ENCODE measurements at places on chromosomes 11 and 22.

GRCh38 chr22:37484480-37485394 lies 1.4 kb downstream of the MFNG start:
- peaks cover 43% of the 10 kb centered on the region for H3K4me1 ChIP-seq
- H3K36me3 ChIP-seq: peaks cover 40% of the 10 kb centered on the region
- H3K4me3 ChIP-seq: peak overlapping the region; percentile 98
- H3K27ac ChIP-seq: peak overlapping the region; percentile 92

DNA sequence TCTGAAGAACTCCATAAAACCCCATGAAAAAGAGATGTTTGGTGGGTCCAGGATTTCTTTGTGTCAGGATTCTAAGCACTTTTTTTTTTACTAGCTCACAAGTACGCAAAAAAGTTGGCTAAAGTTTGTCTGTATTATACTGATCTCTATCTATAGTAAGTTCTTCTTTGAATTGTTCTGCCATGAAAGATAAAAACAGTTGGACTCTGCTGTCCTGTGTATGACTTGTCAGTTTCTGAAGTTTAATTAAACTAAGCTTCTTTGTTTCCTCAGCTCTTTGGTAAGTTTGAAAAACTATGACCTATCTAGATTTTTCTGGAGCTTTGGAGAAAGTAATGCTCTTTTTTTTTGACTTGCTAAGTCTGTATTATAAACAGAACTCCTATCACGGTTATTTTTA lies 812.2 kb upstream of the LUZP2 start:
- no peaks in the 10 kb centered on the region for H3K4me1 ChIP-seq
- DNase-seq: no peak
- no peak overlapping the region for H3K4me3 ChIP-seq
- no peak overlapping the region for H3K27ac ChIP-seq

DNA sequence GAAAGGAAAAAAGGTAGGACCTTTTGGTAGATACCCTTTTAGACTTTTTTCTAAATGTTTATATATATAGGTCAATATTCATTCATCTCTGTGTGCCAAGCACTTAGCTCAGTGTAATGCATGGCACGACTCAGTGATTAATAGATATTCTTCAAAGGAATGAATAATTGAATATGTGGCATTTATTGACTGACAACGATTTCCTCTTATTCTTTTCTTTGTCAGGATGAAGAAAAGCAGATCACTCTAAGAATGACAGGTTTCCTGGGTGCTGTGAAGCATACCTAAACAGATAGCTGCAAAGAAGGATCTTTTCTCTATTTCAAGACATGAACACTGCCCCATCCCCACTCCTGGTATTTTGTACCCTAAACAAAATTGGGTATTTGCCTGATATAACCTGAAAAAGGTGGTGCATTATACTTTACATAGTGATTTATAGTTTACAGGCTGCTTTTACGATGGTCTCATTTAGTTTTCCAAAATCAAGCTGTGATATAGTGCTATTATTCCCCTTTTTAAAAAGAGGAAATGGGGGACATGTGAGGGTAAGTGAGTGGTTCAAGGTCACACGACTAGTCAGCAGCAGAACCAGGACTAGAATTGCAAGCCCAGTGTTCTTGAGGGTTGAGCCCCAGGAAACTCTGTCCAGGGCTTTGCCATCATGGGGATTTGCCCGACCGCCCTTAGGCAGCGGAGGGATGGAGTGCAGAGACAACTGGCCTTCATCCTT lies 32.9 kb upstream of the CLMP start:
- H3K27ac ChIP-seq: no peak overlapping the region
- H3K4me3 ChIP-seq: no peak overlapping the region
- peaks cover 40% of the 10 kb centered on the region for H3K27me3 ChIP-seq
- DNase-seq: no peak

DNA sequence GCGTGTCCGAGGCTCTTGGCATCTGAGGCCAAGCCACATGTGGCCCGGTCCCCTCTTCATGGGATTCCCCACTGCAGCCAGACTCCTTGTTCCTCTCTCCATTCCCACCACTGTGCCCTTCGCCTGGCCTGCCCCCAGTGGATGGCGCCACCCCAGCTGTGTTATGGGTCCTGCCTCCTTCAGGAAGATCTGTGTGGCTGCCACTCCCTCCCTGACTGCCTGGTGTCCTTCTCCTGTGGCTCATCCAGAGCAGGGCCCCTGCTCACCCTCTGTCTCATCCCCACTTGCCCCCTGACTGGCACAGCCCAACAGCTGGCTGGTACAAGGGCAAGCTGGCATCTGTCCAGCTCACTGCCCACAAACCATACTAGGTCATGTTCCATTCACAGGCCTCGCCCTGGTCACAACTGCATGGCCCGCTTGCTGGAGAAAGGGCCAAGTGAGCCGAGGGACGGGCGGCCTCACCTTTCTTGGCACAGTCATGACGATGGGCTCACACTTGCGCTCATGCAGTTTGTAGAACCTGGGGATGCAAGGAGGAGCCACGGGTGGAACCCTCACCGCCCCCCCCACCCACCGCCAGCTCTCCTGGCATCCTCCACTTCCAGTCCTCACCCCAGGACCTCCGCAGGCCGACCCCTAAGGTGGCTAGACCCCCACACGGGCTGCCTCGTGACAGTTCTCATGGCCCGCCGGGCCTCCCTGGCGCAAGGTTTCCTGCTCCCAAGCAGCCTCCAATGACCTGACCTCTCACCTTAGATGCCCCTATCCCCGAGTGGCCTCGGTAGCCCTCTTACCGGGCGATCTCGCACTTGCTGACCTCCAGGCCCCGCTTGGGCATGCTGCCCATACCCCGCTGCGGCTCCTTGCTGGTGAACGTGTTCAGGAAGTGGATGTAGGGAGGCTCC lies 2.1 kb upstream of the PTPRCAP start:
- H3K27me3 ChIP-seq: no peaks in the 10 kb centered on the region
- H3K27ac ChIP-seq: peak overlapping the region; percentile 95
- H3K4me3 ChIP-seq: peak overlapping the region; percentile 94
- peaks cover 37% of the 10 kb centered on the region for H3K4me1 ChIP-seq

DNA sequence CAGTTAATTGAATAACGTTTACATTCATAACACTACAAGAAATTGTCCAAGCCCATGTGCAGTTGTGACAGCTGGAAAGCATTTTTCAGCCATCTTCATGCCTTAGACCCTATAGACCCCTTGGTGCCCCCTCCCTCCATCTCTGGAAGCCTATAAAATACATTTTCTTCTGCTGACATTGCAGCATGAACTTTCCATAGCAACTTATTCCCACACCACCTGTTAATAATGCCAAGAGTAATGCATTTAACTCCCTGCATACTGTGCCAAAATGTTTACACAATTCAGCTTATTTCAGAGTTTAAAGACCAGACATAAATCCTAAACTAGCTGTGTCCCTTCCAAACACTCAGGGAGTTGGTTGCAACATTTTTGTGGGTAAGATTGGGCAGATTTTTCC lies 143.0 kb upstream of the ARHGAP20 start:
- no peaks in the 10 kb centered on the region for H3K4me1 ChIP-seq
- no peaks in the 10 kb centered on the region for H3K36me3 ChIP-seq
- no peak overlapping the region for H3K4me3 ChIP-seq
- DNase-seq: no peak
- H3K27ac ChIP-seq: no peak overlapping the region

DNA sequence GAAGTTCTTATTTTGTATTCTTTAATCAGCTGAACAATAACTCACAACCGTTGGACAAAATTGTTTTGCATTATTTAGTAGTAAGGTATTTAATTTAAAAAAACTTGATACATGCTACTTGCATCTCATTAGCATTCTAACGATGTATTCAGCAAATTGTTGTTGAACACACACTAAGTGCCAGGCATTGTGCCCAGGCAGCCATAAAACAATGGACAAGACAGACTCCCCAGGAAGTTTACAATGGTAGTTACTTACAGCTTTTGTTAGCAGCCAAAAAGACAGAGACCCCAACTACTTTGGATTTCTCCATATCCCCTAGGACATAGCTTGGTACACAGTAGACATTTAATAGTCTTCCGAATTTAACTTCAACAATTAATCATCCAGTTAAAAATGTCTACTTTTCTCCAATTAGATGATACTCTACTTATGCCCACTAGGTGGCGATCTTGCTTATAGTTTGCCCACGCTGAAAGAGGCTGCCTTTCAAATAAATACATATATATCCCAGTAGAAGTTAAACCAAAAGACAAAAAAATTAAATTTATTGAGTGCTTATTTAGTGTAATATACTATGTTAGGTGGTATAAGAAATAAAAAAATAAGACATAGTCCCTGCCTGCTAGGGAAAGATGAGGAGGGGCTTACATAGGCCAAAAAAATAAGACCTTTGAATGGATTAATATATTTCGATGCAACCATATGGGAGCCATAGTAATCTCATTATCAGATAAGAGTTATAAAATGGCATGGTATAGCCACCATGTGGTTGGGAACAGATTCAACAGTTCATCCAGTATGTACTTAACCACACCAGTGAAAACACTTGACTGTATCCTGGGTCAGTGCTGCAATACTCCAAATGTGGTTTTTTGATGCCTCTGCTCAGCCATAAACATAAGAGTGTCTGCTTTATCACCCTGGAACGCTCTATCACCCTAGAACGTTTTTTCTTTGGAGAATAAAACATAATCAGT lies 2.0 kb upstream of the FJX1 start:
- H3K27me3 ChIP-seq: peaks cover 44% of the 10 kb centered on the region
- no peak overlapping the region for H3K4me3 ChIP-seq
- H3K4me1 ChIP-seq: peaks cover 7% of the 10 kb centered on the region
- no peaks in the 10 kb centered on the region for H3K36me3 ChIP-seq

Data from activated T-helper 2 cell treated with anti-CD3 and anti-CD28 coated beads, Interferon-gamma antibody, Interleukin-2, Interleukin-4, amounts not matched to agents 10 μg/mL and 5 μg/mL and 100 μg/mL, durations not matched to agents 14 hours and 24 hours and 36 hours (primary cell).